Activated CD4-positive, alpha-beta T cell treated with anti-CD3 and anti-CD28 coated beads for 36 hours (primary cell): ENCODE measurements at places on chromosomes 6 and 20. TPM values are rescaled to one million over a fixed set of nuclear protein-coding genes. Genes with fewer than 3 reads are reported as not detected.

EDN1 gene
- not detected for total RNA-seq

C6orf132 gene
- 0.14 TPM for total RNA-seq

DNA sequence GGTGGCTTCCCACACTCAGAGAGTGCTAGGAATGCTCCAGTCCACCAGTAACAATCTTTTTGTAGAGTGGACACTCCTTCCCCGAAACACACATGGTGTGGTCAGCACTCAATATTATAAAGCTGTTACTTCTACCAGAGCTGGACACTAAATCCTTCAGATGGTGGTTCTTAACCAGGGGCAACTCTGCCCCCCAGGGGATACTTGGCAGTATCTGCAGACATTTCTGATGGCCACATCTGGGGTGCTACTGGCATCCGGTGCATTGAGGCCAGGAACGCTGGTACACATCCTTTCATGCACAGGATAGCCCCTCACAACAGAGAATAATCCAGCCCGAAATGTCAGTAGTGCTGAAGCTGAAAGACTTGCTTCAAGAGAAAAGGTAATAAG lies 124.4 kb downstream of the NFATC2 start:
- DNase-seq: no peak

GRCh38 chr20:19937651-19938420 lies 79.3 kb upstream of the NAA20 start:
- peak; percentile 66 for DNase-seq

DNA sequence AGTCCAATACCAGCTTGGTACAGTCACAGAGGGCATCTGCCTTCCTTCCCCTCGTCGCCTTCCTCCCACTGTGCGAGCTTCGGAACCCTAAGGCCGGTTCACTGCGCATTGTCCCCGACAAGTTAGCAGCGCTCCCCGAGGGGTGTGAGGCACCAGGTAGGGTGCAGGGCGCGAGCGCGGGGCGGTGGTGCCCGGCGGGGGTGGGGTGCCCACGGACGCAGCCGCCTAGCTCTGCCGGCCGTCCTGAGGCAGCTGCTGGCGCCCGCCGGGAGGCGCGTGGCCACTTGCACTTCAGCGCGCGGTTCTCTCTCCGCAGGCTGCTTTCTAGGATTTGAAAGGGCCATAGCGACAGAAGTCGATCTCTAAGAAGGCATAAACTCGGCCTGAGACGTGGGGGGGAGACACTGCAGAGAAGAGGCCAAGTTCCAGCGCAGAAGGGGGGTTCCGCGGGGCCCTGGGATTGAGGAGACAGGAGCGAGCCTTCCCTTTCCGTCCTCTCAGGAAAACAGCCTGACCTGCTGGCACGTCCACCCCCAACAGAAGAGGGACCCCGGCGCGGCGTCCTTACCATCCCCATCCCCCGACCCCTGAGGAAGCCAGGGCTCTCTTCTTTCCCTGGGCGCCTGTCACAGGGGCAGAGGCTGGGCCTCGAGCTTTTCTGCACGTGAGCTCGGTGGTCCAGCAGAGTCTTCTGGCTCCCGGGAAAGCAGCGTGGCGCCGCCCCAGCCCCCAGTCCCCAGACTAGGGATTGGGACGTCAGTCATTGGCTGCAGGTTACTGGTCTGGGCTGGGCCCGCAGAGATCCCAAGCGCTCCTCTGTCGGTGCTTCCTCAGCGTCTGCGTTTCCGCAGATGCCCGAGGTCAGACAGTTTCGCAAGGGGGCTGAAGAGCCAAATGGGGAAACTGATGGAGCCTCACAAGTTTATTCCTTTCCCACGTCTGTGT lies 15.6 kb upstream of the PRDM13 start:
- DNase-seq: peak; percentile 27

DNA sequence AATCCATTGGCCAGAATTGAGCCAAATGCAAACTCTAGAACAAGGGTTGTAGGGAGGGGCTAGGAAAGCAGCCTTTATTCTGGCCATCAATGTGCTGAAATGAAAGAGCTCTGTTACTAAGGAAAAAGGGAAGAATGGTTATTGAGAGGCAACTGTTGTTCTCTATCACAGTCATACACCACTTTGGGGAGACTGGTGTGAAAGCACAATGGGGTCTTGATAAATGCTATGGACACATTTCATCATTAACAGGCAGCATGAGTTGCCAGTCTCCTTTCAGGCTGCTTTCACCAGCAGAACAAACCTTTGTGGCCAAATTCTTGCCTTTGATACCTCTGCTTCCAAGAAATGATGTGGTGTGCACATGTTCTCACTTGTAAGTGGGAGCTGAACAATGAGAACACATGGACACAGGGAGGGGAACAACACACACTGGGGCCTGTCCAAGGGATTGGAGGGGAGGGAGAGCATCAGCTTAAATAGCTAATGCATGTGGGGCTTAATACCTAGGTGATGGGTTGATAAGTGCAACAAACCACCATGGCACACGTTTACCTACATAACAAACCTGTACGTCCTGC lies 86.2 kb downstream of the CDS2 start:
- DNase-seq: no peak

GRCh38 chr6:63316113-63316512 lies 3.7 kb downstream of the LGSN start:
- no peak for DNase-seq

DNA sequence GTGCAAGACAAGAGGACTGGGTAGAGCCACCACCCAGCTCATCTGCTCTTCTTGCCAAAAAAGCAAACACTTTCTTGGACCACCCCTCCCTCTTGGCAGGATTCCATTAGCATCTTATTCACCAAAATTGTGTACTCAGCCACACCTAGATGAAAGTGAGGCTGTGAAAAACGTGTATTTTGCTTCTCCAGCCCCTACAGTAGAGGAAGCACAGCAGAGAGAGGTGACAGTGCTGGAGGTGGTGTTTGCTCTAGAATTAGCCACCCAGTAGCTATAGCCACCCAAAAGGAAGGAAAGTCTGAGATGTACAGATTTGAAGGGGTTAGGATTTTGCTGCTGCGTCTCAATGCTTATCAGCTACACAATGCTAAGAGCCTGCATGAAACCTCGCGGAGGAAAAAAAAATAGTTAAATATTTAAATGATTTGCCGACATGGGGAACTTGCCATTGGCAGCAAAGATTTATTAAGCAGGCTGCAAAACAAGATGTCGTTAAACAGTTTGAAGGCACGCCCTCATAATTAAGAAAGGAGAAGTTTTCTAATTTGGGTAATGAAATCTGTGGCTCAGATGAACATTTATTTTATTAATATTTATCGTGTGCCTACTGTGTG lies 287.3 kb downstream of the ZNF217 start:
- DNase-seq: no peak
